NCI-H524 treated with DMSO at 0.1 percent for 48 hours (cell line): ENCODE measurements at places on chromosomes 6 and 20.

GRCh38 chr6:136550045-136550329, 235 bp downstream of the MAP7 start:
- no peak for DNase-seq

DNA sequence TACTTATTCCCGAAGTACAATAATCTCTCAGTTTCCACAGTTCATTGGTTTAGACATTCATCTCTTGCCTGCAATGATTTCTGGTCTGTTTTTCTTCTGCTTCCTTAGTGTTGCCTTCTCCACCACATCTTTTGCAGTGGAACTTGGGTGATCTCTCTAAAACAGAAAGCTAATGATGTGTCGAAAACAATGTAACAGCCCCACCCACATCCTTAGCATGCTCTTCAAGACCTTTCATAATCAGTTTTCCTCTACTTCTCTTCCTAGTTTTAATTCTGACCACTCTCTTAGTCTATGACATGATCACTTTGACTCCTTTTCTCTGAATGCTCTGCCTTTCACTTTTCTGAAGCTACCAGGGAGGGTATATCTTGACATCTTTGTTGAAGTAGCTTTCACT, 1007.9 kb upstream of the CITED2 start:
- no peak for DNase-seq

DNA sequence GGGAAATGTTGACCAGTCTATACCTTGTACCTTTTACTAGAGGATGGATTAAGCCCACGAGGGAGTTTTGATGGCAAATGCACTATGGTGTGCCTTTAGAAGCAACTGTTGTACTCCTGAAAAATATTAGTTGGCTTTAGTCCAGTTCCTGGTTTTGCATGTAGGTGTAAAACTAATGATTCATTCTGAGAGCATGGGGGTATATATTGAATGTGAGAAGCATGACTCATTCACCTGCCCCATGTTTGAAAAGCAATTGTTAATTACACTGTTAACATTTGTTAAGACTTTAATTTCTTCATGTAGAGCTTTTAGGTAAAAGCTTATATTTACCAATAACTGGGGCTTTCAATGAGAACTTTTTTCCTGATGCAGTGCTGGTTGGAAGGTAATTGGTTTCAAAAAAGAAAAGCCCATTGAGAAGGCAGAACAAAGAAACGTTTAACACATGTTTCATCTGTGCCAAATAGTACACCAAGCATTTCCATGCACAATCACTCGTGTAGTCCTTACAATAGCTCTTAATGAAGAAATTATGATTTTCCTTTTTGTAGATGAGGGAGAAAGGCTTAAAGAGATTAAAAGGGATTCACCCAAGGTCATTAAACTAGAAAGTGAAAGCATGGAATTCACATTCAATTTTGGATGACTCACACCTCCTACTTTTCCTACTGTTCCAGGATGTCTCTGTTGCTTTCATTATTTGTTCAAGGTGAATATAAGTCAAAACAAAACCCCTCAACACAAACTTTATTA, 134.1 kb downstream of the CCDC170 start:
- no peak for DNase-seq

DNA sequence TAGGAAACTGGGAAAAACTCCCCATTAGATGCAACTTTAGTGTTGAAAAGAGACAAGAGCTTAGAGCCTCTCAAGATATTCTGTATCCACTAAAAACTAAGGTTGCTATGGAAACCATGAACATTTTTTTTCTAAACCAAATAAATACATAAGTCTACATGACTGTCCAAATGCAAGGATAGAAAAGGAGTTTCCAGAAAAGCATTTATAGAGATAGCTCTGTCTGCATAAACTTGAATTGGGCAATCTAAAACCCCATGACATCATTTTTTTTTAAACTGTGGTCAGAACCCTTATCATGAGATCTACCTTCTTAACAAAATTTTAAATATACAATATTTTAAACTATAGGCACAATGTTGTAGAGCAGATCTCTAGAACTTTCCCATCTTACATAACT, 36.4 kb upstream of the FAM83B start:
- no peak for DNase-seq

GRCh38 chr6:115270953-115271352, 789.7 kb downstream of the FRK start:
- no peak for DNase-seq

DNA sequence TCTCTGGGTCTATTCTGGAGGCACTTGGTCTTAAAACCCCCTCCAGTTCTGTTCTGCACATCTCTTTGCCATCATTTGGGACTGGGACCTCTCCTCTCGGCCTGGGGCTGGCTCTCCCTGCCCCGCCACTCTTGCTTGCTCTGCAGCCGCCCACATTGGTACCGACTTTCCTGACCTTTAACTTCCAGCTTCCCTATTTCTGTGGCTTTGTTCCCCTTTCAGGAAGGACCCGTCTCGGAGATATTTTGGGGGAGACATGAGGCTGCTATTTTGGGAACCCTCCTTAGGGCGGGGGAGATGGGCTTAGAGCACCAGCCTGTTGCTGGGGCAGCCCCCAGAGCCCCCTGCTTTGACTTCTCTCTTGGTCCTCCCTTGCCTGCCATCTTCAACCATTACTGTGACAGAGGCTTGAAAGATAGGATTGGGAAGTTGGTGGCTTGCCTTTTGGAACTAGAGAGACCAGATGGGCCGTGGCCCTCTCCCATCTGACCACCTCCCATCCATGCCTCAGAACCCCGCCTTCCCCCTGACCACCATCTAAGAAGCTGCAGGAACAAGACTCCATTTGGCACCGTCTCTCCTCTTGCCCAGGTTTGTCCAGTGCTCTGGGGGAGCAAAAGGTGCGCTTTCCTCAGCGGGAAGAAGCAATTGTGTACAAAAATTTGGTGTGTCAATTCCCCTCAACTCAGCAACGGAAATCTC, 914 bp downstream of the TREM2 start:
- no peak for DNase-seq

- no peak for DNase-seq
These were observed 179.1 kb downstream of the TFAP2C start for GRCh38 chr20:56808117-56808725.

DNA sequence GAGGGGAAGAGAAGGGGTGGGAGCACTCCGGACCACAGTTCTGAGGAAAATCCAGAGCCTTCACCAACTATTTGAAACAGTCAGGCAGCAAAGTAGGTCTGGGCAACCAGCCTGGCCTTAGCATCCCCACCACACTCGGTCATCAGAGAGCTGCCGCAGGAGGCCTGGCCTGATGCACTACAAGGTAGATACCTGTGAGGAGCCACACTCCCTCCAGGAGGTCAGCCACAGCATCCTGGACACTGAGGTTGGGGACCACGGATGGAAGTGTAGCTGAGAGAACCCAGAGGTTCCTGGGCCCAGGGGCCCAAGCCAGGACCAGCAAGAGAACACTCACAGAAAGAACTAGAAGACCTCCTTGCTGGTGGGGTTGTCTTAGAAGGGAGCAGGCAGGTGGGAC, 194.8 kb upstream of the PROKR2 start:
- no peak for DNase-seq

- DNase-seq = no peak
These were observed 60.4 kb upstream of the AKAP12 start for GRCh38 chr6:151179321-151179720.

- no peak for DNase-seq
These were observed 75.7 kb upstream of the QKI start for GRCh38 chr6:163338671-163339405.

GRCh38 chr6:43454696-43455530, 435 bp downstream of the DLK2 start:
- peak; percentile 10 for DNase-seq

- DNase-seq = no peak
These were observed 344.5 kb downstream of the KIF16B start for GRCh38 chr20:16228722-16229121.

GRCh38 chr6:70286905-70287304, 16.0 kb downstream of the COL9A1 start:
- no peak for DNase-seq

DNA sequence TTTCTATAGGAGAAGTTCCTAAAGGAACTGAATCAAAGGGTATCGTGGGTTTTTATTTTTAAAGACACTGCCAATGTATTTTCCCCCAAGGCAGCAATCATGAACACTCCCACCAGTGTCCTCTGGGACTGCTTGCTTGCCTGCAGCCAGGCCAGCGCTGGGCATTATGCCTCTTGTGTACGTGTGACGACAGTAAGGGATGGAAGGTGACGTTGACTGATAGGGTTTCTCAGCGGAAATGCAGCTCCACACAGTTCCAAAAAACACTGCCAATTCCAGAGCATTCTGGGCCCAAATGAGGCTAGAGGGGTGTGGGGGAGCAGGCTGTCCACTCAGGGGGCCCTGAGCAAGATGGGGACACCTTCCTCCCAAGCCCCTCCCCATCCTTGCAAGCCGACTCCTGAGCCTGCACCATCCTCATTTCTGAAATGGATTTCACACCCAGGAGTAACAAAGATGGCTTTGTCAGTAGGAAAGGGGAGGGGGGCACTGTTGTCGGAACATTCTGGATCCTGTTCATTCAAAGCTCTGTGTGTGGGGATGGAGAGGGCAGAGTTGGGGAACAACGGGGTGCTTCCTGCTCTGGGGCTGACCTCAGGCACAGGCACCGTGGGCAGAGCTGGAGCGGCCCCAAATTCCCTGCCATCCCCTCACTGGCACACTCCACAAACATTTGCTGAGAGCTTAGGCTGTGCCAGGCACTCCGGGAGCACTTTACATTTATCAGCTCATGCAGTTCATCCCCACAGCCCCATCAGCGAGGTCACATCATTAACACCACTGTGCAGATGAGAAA, 20.0 kb downstream of the PREX1 start:
- DNase-seq = no peak

DNA sequence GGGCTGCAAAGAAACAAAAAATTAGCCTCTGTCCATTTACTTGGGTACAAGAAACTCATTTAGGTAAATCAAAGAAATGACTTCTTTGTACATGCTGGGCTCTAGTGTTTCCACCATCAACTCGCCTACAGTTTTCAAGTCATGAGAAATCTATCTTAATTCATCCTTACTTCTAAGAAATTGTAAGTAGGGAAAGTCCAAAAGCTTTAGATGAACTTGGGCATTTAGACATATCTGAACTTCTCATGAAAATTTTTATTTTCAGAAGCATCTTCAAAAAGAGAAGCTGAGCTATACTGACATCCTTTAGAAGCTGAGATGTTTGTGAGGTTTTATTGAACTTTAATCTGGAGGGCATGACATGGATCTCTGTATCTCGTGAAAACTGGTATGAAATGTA, 117.3 kb downstream of the MYB start:
- DNase-seq = no peak

DNA sequence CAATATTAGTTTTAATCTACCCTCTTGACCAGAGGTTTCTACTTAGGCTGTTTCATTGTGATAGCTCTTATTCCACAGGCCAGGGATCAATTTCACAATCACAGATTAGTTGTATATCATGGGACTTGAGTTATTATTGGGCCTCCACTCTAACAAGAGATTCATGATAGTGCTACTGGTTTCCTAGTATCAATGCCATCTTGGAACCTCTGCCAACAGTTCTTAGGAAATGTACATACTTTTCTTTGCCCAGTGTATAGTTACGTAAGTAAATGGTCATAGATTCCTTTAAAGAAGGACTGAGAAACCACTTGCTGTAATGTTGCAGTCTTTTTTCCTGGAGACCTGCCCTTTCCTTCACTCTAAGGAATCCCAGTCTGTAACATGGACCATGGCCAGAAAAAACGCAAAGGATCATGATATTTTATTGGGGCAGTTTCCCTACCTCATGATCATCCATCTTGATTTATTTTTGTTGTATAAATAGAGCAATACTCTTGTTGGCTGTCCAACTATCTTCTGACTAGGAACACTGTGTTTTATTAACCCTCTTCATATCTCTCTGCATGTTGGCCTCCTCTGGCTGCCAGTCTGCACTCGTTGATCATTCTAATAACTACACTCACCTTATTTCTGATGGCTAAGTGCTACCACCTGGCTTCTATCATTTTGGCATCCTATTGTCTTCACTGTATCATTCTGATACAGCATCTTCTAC, 38.0 kb upstream of the VGLL2 start:
- no peak for DNase-seq

GRCh38 chr20:33914919-33915318, 78.8 kb upstream of the RALY start:
- DNase-seq = no peak

DNA sequence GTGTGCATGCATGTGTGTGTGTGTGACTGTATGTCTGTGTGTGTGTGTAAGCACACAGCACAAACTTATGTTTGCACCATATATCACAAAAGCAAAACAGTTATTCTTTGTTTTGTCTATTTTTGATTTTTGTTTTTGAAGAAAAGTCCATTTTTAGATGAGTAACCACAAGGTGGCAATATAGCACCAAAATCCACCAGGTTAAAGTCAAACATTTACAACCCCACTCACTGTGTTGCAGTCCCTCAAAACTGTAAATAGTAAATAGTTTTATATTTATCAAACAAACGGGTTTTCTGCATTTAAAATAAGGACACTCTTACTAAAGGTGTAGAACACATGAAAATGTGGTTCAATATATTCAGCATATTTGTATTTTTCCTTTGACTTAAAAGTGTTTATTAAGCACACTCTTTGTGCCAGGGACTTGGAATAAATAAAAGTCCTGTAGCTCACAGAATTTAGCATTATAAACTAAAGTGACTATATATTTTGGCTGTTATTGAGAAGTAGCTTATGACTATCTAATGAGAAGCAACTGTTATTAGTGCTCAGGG, 118.5 kb downstream of the GFRAL start:
- no peak for DNase-seq

DNA sequence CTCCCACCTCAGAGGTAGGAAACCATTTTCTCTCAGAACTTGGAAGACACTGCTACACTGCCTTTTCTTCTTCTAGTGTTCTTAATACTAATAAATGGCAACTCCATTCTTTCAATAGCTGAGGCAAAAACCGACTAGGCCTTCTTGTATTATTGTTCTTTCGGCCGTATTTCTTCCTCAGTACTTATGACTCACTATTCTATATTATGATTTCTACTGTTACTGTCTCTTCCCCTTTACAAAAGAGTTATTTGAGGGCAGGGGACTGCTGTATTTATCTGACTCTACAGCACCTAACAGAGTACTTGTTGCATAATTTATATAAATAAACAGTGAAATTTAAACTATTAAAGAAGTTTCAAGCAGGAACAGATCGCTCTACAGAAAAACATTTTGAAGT, 3.1 kb downstream of the DNAAF9 start:
- DNase-seq = no peak

GRCh38 chr6:46901882-46902314, 19.8 kb downstream of the ADGRF5 start:
- no peak for DNase-seq

GRCh38 chr20:61762167-61762710, 303.4 kb downstream of the TAF4 start:
- no peak for DNase-seq
